ENCODE measurements at places on chromosomes 12 and 14.

DNA sequence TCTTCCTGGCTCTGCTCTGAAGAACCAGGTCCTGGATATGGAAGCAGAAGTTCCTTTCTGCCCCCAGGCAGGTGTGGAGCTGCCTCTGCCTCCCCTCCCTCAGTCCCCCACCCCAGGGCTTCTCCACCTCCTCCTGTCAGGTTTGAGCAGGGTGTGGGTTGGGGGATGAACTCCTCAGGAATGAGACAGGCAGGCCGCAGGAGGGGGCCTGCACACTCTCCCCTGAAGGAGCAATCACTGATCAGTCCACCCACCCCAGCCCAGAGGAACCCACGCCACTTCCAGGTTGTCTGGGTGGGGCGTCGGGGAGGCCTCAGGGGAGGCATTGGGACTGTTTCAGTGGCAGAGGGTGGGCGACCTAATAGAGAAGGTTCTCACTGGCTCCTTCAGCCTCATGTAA is 26.6 kb downstream of the FAIM2 start:
- DNase-seq, result no peak

DNA sequence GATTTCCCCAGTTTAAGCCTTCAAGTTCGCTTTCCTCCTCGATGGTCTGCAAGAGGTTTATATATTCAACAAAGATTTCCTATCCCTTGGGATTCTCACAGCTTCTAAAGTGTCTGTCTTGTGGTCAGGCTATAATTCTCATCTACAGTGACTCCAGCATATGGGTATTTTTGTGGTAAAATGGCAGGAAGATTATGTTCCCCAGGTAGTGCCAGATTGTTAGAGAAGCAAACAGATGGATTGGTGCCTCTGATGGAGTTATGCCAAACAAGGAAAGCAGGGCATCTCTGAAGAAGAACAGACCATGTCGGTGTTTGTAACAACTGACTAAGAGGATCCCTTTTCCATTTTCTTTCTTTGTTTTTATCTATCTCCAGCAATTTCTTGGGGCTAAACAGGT is 5.5 kb upstream of the CCDC175 start:
- no peak for DNase-seq

GRCh38 chr12:237026-237815 is 23.3 kb upstream of the SLC6A12 start:
- DNase-seq, result no peak

- DNase-seq, result no peak
Observed at GRCh38 chr14:95698287-95698686, 12.1 kb downstream of the TCL1B start.

- no peak for DNase-seq
Observed at GRCh38 chr12:40144023-40144422, 38.1 kb upstream of the SLC2A13 start.

DNA sequence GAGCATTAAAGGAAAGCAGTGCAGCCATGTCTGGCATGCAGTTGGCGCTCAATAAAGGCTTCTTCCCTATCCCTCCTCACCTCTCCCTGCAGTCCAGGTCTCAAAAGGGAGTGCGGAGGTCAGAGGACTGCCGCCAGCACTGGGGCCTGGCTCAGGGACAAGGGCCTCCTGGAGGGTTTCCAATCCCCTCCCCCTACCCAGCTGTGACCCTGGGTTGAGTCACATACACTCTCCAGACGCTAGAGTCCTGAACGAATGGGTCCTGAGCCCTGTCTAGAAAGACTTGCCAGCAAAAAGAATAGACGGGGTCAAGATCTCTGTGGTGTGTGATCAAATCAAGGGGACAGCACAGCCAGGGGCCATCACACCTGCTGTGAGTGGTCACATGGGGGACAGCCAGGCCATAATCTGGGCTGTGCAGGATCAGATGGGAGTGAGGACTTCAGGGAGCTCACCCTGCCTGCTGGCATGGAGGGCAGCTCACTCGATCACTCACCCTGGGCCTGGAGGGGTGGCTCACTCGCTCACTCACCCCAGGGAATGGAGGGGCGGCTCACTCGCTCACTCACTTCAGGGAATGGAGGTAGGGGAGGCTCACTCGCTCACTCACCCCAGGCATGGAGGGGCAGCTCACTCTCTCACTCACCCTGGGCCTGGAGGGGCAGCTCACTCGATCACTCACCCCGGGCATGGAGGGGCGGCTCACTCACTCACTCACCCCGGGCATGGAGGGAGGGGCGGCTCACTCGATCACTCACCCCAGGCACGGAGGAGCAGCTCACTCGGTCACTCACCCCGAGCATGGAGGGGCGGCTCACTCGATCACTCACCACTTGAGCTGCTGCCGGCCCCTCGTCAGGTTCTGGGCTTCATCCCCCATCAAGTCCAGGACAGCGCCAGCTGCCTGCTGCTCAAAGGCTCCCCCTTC is 12.8 kb downstream of the CFAP73 start:
- DNase-seq, result no peak

DNA sequence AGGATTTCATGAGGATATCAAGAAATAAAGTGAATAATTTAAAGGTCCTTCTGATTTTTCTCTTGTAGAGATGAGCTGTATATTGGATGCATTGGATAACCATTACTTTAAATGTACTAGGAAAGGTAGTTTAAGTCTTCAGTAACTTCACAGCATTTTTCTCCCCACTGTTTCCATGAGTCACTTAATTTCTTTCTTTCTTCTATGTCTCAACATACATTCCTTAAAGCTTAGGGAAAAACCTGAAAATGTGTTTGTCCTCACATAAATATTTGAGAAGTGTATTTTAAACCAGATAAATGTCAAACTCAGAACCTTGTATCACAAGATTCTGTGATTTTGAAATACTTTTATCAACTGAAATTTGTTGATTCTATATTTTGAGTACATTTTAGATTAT is 1970.2 kb upstream of the FLRT2 start:
- no peak for DNase-seq

DNA sequence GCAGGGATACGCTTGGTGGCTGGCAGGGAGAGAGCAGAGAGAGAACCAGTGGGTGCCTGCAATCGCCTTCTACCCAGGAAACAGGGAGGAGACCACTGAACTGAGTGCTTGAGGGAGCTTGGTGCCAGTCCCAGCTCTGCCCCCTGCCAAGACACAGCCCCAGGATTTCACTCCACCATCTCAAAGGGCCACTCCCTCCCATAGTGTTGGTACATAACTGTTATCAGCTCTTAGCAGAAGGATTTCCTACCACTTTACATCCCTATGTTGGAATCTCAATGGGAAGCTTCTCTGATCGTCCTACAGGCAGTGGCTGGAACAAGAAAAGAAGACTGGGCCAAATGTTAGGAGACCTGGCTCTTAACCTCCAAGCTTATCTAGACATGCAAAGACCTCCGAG is 157.4 kb upstream of the FOXN3 start:
- DNase-seq, result no peak

DNA sequence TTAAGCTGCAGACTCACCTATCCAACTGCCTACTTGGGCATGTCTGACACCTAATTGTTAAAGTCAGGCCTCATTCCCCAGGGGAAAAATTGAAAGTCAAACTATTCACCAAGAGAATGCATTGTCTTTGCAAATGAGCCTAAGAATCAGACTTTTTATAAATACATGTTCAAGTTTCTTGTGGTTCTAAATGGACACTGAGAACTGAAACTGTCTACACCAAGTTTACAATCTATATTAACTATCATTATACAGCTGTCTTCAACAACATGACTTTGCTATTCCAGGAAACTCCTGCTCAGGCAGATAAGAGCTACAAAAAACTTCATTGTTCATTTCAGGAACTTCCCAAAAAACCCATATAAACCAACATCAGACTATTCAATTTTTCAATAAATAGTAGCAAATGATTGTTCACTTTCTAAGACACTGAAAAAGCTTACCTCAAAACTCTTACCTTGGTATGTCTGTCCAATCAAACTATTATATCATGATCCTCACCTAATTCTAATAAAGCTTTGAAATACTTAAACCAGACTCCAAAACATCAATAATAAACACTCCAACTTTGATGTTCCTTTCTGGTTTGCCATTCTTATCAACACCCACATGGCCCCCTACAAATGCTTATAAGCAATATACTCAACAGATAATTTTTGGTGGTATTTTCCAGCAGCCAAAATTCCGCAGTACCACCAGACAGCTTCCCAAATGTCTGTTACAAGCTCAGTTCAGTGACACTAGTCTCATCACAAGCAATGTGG is 24.2 kb downstream of the CDK17 start:
- DNase-seq, result no peak

DNA sequence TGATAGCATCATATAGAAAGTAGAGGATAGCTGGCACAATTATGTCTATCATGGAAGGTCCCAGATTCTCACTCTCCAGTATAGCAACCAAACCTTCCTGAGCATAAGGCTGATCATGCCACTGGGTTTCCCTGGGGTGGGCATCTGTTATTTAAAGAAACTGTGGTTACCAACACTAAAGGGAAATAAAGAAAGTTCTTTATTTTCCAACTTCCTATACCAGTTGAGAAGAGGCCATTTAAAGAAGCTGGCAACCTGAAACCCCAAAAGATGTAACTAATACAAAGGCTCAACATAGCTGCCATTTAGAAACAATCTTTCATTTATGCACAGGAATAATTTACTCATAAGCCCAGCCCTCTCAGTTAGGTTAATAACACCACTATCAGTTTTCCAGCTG is 3.1 kb downstream of the BCAT1 start:
- no peak for DNase-seq

- DNase-seq, result no peak
Observed at GRCh38 chr12:129009833-129010622, 156.8 kb downstream of the GLT1D1 start.

GRCh38 chr14:58796242-58797009 is 158.7 kb downstream of the DACT1 start:
- no peak for DNase-seq

DNA sequence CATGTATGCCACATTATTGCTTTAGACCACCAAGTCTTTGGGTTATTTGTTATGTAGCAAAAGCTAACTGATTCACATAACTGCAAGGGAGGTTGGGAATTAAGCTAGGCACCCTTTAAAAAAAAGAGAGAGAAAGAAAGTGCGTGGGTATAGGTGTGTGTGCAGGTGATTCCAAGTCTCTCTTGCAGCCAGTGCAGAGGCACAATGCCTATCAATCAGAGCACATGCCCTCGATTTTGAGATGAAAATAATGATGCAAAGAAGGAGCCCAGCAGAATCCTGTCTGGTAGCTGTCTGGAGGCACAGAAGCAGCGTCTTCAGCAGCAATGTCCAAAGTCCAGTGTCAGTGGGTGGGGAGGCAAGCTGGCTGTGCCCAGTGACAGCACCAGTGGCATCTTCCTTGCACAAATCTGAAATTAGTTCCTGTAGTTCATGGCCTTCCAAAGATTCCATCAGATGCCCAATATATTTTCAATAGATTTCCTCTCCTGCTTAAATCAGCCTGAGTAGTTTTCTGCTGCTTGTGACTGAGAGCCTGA is 62.4 kb upstream of the TBPL2 start:
- no peak for DNase-seq

- DNase-seq, result no peak
Observed at GRCh38 chr14:100317912-100318808, 5.0 kb upstream of the SLC25A47 start.

DNA sequence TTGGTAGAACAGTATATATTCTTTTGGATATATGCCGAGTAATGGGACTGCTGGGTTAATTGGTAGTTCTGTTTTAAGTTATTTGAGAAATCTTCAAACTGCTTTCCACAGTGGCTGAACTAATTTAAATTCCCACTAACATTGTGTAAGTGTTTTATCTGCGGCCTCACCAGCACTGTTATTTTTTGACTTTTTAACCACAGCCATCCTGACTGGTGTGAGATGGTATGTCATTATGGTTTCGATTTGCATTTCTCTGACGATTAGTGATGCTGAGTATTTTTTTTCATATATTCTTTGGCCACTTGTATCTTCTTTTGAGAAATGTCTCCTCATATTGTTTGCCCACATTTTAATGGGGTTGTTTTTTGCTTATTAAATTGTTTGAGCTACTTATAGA is 357.4 kb downstream of the C12orf50 start:
- DNase-seq, result no peak

DNA sequence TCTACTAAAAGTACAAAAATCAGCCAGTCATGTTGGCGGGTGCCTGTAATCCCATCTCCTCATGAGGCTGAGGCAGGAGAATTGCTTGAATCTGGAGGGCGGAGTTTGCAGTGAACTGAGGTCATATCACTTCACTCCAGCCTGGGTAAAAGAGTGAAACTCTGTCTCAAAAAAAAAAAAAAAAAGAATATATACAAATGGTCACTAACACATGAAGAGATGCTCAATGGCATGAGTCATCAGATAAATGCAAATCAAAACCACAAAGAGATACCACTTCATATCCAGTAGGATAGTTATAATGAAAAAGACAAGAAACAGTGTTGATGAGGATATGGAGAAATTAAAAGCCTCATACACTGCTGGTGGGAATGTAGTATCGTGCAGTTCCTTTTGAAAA is 33.6 kb upstream of the METAP2 start:
- no peak for DNase-seq

DNA sequence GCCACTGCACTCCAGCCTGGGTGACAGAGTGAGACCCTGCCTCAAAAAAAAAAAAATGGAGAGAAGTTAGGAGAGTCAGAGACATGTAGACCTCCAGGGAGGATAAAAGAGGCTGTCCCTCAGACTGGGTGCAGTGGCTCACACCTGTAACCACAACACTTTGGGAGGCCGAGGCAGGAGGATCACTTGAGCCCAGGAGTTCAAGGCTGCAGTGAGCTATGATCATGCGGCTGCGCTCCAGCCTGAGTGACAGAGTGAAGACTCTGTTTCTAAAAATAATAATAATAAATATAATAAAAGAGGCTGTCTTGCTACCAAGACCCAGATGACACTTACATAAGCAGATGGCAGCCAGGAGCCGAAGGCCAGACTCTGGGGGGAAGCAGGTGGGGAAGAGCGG is 18.5 kb downstream of the SLC7A8 start:
- no peak for DNase-seq

GRCh38 chr12:84077679-84078078 is 834.9 kb downstream of the SLC6A15 start:
- no peak for DNase-seq
